Right hindlimb (tissue), 1 donor: ENCODE measurements at places on chromosomes 12 and 14.

DNA sequence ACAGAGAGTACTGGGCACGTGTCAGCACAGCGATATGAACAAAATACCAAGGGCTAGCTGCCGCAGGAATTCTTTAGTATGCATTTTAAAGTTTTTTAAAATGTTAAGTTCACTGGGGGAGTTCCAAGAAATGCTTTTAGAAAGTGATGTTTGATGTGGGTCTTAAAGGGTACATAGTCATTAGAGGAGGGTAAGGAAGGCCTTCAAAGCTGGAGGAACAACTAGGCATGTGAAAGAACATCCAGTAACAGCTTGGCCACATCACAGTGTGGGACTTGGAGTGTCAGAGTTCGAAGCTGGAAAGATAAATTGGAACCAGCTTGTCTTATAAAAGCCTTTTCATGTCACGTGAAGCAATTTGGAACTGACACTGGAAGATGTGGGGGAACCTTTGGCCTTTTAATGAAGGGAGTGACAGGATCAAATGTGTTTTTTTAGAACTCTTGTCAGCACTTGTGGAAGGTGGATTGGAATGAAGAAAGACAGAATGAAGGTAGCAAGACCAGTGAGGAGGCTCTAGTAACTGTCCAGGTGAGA, 57.7 kb downstream of the WDR20 start:
- no peak for DNase-seq

DNA sequence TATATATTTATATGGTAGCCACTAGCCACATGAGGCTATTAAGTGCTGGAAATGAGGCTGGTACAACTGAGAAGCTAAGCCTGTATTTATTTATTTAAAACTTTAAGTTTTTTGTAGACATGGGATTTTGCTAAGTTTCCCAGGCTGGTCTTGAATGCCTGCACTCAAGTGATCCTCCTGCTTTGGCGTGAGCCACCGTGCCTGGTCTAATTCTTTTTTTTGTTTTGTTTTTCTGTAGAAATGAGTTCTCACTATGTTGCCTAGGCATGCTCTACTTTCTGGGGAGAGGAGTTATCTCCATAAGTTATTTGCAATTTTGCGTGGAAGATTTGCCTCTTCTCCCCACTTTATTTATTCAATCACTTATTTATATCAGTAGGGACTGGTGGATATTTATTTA, 4.8 kb upstream of the SNRNP35 start:
- DNase-seq = no peak

DNA sequence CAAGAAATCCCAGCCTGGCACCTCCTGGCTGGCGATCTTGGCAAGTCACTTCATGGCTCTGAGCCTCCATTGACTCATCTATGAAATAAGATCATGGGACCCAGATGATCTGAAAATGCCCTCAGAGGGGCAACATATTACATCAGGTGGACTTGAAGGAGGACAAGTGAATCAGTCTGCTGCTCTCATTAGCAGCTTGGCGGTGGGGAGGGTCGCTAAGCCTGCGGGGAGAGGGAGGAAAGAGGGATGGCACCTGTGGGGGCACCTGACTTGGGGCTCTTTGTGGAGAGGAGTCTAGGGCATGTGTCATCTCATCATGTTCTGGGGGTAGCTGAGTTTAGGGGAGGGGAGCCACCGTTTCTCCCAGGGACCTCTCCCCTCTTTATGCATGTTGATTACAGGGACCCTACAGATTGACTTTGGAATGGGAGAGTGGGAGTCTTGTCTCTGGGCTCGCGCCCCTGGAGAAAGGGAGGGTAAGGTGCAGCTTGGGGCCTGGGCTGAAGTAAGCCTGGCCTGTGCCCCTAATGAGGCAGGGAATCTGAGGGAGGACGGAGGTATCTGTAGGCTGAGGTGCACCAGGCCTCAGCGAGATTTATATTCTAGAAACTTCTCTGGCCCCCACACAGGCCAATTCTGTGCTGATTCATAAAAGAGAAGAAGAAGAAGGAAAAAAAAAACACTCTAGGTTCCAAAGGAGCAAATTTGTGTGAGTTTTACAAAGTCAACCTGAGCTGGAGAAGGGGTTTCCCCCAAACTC, 29.3 kb upstream of the BATF start:
- no peak for DNase-seq

DNA sequence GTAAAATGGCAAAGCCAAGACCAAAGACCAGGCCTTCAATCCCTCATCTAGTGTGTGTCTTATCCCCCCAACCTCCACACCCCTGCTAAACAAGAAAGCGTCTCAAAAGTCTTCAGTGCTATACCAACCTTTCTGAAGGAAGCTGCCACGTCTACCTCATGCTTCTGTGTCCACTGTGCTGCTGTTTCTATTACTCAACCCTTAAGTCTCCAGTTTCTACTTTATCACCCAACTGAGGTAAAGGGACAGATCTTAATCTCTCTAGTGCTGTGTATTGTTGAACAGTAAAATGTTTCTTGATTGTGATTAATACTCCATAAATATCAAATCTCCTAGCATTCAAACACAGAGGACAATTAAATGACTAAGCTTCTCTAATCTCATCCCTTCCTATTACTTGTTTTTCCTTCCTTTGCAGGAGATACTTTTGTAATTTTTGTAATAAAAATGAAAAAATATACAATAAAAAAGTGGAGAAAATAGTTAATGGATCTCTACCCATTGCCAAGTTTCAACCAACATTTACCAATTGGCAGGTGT, 23.3 kb downstream of the BTBD7 start:
- DNase-seq = no peak

DNA sequence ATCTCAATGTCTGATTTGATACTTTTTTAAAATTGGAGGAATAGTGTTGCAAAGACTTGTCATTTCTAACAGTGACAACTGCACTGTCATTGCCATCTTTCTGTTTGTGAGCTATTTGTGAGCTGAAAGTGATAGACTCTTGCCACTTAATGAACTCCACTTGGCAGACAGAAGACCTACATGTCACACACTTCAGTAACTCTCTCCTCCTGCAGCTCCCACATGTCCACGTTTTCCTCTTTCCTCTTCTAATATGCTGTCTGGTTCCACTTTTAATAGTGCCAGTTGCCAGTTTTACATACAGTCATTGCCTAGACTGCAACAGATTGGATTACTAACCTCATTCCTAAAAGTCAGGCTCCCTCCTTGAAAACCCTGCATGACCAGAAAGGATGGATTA, 121.5 kb downstream of the CAPZA3 start:
- no peak for DNase-seq

- no peak for DNase-seq
Measured at GRCh38 chr12:6567112-6567670, 900 bp downstream of the NOP2 start.

GRCh38 chr14:52266179-52266578, 1.3 kb upstream of the PTGDR start:
- no peak for DNase-seq

DNA sequence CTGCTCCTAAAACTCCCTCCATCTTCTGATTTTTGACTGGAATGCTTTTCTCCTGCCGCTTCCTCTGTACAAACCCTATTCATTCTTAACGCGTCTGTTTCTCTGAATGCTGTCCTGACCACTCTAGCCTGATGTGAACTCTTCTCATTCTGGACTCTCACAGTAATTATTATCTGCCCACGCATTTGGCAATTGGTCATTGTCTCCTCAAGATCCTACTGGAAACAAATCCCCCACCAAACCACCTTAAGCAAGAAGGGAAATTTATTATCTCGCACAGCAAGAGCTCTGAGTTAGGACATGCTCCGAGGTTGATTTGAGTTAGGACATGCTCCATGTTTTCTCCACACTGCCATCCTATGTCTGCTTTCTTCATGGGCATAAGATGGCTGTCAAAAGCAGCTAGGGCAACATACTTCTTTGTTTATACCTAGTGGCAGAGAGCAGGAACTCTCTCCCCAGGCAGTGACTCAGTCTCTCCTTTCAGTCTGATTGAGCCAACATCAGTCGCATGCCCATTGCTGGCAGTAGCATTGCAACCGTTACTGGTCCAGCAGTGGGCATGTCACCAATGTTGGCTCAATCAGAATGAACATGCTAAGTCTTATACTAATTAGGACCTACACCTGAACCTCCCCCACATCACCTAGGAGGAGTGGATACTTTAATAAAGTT, 102.2 kb downstream of the SSPN start:
- no peak for DNase-seq

DNA sequence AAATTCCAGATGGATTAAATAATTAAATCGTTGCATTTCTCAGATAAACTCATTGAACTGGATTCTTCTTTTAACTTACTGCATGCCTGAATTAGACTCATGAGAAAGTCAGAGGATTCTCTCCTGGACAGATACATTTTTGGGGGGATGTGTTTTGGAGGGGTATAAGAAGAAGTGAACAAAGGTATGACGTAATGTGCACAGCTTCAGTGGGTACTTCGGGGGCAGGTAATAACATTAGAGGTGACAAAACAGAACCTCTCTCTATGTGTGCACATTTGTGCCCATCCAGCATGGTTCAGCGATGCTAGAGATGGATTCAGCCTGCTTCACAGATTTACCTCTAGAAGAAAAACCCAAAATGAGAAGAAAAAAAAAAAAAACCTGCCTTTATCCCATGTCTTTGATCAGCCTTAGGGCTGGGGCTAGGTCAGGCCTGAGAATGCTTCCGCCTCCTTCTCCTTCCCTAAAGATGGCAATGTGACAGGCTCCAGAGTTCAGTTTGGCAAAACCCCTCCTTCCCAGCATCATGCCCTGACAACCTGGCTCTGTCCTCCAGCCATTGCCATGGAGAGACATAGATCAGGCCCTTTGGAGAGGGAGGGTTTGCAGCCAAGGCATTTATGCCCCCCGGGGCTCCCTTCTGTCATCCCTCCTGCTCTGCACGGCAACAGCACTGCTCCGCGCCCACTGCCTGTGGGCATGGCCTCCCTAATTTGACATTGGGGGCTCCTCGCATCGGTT, 166.7 kb downstream of the KCNA5 start:
- no peak for DNase-seq

GRCh38 chr12:62618930-62619329, 152.3 kb downstream of the MON2 start:
- no peak for DNase-seq

DNA sequence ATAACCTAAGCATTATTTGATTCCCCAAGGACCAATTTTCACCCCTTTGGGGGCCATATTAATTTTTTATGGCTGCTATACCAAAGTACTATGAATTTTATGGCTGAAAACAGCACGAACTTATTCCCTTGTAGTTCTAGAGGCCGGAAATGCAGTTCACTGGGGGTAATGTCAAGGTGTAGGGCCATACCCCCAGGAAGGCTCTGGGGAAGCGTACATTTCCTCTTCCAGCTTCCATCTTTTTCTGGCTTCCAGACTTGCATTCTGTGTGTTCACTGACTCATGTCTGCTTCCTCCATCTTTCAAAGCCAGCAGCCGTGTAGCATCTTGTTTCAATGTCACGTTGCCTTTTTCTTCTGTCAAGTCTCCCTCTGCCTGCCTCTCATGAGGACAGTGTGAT, 133.5 kb downstream of the BICD1 start:
- no peak for DNase-seq

DNA sequence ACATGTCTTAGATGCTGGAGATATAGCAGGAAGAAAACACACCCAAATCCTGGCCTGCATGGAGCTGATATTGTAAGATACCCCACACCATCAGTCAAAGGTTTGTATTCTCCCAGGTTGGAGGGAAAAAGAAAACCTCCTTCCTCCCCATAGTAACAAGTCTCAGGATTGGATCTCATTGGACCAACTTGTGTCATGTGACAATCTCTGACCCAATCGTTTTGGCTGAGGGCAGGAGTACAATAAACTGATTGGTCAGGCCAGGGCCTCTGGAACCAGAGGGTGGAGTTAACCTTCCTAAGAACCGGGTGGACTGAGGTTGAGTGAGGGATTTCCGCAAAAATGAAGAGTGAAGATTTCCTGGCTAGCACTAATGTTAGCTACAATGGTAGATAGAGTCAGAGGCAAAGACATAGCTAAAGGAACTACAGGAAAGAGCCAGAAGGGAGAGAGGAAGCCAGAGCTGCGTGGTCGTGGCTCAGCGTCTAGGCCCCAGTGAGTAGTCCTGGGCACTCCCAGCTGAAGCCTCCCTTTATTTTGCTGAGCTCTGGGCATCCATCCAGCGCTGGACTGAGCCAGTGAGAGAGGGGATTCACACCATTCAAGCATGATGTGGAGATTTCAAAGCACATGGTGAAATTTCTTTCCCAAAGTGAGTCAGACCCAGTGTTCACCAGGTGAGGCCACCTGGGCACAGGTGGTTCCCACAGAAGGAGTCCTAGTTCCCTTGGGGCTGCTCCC, 219.9 kb downstream of the AACS start:
- DNase-seq = no peak

DNA sequence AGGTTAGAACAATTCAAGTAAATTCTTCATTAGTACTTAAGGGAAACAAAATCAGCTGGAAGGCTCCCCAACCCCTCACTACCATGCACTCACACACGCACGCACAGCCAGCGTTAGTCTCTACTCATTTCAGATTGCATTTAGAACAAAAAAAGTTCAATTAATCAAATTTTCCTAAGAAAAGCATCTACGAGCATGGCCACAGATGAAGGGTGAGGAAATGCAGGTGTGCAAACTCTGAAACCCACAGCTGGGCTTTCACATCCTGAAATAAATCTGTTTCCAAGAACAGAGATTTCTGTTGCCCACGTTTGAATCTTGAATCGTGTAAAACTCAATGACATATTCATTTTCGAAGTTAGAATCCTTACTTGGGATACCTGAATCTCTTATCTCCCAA, 62.6 kb downstream of the SEL1L start:
- no peak for DNase-seq

DNA sequence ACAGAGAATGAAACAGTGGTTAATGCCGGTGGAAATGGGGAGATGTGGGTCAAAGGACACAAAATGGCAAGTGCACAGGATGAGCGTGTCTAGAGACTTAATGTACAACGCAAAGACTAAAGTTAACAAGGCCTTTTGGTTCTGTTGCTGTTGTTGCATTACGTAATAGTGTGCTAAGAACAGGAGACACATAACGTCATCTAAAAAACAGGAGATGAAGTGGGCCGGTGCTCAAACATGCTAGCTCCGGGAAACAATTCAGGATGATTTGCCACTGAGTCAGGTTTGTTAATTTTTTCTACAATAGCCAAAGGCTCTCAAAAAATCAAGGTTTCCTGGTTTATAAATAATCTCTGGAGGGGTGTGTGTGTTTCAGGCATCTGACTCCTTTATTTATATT, 55.5 kb downstream of the ETV6 start:
- no peak for DNase-seq

GRCh38 chr14:30610787-30611343, 11.3 kb upstream of the SCFD1 start:
- peak; percentile 62 for DNase-seq

- DNase-seq = no peak
Measured at GRCh38 chr12:3223601-3224529, 146.7 kb downstream of the TSPAN9 start.

DNA sequence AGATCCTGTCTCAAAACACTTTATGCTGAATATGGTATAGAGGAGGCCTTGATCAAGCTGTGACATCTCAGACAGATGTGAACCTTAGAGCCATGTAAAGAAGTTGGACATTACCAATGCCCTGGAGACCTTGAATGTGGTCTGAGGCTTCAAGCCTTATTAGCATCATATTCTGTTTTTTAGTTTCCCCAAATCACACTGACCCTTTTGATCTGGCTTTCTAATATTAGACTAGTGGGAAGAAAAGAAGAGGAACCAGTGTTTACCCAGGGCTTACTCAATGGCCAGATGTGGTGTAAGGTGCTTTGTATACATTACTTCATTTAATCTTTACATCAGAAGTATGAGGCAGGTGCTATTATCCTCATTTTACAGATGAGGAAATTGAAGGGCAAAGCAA, 10.6 kb upstream of the TBPL2 start:
- DNase-seq = no peak

- DNase-seq = no peak
Measured at GRCh38 chr12:10849425-10849878, at the start of gene PRR4. Gene PRR4 (minus strand): TSS chr12:10849475. CDS start chr12:10849437, 38 bp downstream.
